ENCODE measurements at places on chromosomes 2 and 18. TPM values are rescaled to one million over a fixed set of nuclear protein-coding genes. Genes with fewer than 3 reads are reported as not detected.

Gene OLA1
- 133 TPM for total RNA-seq

Gene GLI2
- total RNA-seq: 26.1 TPM

Gene C2orf66
- 0.12 TPM for total RNA-seq

Gene IL1RL2
- not detected for total RNA-seq

Gene LRRC30
- not detected for total RNA-seq

Gene TLX2
- 0.36 TPM for total RNA-seq

Gene HYCC2
- total RNA-seq: 4.8 TPM

Gene GAREM1
- total RNA-seq: 6.1 TPM

Gene PUS10
- 3.8 TPM for total RNA-seq

Gene BUB1
- total RNA-seq: 46.7 TPM

Gene ANKRD30BL
- not detected for total RNA-seq

Gene DYNAP
- total RNA-seq: not detected

Gene RAB17
- total RNA-seq: 0.36 TPM

Gene C2orf80
- not detected for total RNA-seq

Gene ARHGEF4
- 9.1 TPM for total RNA-seq

Gene SP140
- not detected for total RNA-seq

Gene CCDC68
- 2.7 TPM for total RNA-seq

Gene NMUR1
- total RNA-seq: not detected

Gene IMP4
- 136 TPM for total RNA-seq

Gene CRYBA2
- total RNA-seq: not detected

Gene TDRD15
- not detected for total RNA-seq

Gene FASTKD1
- total RNA-seq: 30.4 TPM

Gene AQP12A
- total RNA-seq: not detected

Gene RBM43
- 3.5 TPM for total RNA-seq

Gene MBD1
- total RNA-seq: 34.2 TPM

Gene SERPINB2
- 0.07 TPM for total RNA-seq

Gene COL6A3
- total RNA-seq: 0.14 TPM

Gene ZNF532
- 21.4 TPM for total RNA-seq

Gene CXCR4
- total RNA-seq: 0.71 TPM

Gene IL36G
- not detected for total RNA-seq

Gene DAPL1
- not detected for total RNA-seq

Gene RTP5
- total RNA-seq: not detected

Gene APCDD1
- not detected for total RNA-seq

Gene OR6B2
- total RNA-seq: not detected

Gene BARD1
- 5.1 TPM for total RNA-seq

Gene PDE11A
- total RNA-seq: 0.67 TPM

Gene ESPNL
- 0.16 TPM for total RNA-seq

Gene GPAT2
- total RNA-seq: not detected
